GM23338 (cell line): ENCODE measurements at places on chromosomes 7 and 10.

DNA sequence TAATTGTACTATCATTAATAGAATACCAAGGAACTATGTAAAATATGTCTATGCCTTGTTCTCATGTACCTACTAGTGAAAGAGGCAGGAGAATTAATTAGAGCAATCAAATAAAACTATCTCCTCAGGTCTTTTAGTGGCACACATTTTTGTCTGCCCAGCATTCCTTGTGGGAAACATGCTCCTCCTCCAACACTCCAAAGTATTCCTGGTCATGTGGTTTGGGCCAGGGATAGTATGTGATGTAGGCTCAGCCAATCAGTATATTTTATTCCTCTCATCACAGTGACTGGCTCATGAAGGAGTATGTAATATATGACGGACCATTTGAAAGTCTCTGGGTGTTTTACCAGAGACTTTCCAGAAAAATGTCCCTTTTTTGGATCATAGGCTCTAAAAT, 16.7 kb upstream of the SYPL1 start:
- no peak for DNase-seq

- no peak for DNase-seq
Observed at GRCh38 chr7:159271781-159272180, 127.1 kb upstream of the VIPR2 start.

DNA sequence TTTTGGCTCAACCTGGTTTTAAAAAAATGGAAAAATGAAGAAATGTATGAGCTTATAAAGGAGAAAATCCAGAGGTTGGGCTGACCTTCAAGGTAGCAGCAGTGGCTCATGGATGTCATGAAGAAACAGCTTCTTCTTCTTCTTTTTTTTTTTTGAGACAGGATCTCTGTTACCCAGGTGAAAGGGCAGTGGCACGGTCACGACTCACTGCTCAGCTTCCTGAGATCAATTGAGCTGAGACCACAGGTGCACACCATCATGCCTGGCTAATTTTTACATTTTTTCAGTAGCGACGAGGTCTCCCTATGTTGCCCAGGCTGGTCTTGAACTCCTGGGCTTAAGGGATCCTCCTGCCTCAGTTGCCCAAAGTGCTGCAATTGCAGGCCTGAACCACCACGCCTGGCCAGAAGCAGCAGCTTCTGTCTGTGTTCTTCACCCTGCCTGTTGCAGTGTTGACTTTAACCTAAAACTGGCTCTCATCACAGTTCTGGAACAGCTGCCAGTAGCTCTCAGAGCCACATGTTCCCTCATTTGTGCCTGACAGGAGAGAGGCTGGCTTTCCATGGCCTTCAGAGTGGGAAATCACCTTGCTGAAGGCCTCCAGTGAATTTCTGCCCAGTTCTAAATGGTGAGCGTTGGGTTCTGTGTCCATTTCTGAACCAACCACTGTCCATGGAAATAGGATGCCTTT, 117.7 kb downstream of the PFKFB3 start:
- DNase-seq: no peak

DNA sequence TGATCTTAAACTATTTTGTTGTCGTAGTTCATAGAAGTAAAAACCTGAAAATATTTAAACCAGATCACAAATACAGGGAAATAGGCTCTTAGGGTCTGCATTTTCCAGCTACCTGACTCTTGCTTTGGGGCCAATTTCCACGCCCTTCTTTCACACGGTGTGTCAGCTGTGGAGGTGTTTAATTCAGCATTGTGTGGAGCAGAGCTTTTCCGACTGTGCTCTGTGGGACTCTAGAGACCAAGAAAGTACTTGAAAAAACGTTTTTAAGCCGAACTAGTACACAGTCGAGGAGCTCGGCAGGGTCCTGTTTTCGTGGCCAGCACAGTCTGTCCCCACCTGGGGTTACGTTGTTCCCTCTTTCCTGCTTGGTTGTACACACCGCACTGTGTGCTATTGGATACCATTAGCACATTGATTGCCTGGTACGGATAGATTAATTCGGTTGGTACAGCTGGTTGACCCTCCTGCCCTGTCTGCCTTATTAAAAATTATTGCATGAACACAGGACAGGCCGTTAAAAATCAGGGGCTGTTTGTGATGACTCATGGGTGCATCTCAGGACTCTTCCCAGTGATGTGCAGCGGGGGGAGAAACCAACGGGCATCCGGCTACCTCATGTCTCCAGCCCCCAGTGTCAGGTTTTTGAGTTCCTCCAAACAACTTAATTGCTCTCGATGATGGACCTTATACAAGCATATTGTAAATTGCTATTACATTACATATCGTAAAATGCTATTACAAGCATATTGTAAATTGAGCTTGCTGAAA, 80.7 kb upstream of the BTBD16 start:
- no peak for DNase-seq

GRCh38 chr10:116730464-116731260, 11.7 kb downstream of the HSPA12A start:
- DNase-seq: no peak

DNA sequence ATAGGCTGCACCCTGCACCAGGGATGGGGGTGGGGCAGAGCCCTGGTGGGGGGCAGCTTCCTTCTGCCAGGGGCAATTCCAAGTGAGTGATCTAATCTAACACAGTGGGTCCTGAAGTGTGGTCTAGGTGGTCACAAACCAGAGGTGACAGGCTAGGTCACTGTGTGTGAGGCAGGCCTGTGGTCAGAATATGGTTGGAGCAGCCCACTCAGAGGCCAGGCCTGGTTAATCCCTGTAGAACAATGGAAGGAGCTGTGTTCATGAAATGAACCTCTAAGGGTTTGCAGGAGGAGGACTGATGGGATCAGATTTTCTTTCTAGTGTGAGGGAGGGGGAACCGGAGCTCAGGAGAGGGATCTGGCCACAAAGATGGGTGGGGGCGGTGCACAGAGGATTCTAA, 10.0 kb upstream of the TSPAN14 start:
- no peak for DNase-seq

DNA sequence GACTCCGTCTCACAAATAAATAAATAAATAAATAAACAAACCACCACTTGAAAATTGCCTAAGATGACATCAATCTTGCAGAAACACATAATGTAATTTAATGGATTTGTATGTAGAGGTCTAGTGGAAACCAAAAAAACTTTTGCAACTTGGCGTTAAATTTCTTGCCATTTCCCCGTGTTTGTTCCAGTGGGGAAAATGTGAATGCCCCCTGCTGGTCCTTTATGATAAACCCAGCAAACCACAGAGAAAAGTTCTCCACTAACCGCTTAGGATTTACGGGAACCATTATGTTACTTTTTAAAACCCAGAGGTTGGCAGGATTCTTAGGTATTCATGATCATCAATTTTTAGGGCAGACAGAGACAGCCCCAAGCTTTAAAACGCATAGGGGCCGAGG, 32.5 kb downstream of the LAMB4 start:
- DNase-seq: peak; percentile 57

- no peak for DNase-seq
Observed at GRCh38 chr7:150374026-150374425, 5.1 kb upstream of the ZNF775 start.

- DNase-seq: no peak
Observed at GRCh38 chr7:89377219-89377618, 581.7 kb upstream of the TEX47 start.

DNA sequence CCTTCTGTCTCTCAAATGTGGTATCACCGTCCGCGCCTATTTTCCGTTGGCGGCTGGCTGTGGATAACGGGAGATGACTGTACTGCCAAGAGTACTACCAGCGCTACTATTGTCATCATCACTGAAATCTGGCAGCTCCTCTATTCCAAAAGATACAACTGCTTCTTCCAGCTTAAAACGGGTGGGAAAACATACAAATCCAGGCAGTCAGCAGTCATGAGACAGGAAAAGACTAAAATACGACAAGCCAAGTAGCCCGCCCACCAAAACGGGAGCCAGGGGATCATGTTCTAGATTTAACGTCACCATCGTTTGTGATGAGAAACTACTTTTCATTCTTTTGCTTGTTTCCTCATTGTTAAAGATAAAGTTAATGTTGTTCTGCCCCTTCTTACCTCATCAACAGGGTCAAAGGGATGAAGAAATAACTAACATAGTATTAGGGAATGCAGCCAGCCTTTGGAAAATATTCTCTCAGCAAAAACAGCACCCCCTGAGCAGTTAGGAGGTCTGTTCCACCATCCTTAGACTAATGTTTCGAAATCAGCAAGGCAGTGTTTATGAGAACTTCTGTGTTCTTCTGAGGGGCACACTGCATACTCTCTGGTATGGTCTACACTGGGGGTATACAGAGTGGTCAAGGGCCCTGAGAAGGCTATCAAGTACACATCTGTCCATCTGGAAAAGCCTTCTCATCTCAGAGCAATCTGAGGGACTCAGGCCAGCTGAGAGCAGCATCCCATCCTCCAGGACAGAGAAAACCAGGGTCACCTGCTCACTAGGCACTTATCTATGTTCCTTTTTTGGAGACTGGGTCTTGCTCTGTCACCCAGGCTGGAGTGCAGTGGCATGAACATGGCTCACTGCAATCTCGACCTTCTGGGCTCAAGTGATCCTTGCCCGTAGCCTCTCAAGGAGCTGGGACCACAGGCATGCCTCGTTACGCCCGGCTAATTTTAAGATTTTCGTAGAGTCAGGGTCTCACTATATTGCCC, 47.5 kb downstream of the GNA12 start:
- DNase-seq: no peak

DNA sequence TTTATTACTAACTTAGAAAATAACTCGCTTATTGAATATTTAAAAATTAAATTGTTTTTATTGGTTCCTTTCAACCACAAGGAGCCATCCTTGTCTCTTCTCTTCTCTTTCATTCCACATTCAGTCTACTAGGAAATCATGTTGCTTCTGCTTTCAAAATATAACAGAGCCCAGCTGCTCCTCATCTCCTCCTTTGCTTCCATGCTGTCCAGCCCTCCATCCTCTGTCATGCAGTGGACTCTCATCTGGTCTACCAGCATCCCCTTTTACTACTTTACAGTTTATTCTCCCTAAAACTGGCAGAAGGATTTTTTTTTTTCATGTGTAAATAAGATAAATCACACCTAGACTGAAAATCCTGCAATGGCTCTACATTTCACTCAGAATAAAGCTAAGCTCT, 198.2 kb upstream of the CSTF2T start:
- DNase-seq: no peak
